ENCODE measurements at places on chromosomes 2 and 18. TPM values are rescaled to one million over a fixed set of nuclear protein-coding genes. Genes with fewer than 3 reads are reported as not detected.
A peak's percentile ranks its signal among the peaks of the same experiment; 100 is the strongest.

Gene CYP27A1
- 0.14 TPM for total RNA-seq

Gene GEN1
- total RNA-seq = 19.8 TPM

Gene RFX8
- not detected for total RNA-seq

DNA sequence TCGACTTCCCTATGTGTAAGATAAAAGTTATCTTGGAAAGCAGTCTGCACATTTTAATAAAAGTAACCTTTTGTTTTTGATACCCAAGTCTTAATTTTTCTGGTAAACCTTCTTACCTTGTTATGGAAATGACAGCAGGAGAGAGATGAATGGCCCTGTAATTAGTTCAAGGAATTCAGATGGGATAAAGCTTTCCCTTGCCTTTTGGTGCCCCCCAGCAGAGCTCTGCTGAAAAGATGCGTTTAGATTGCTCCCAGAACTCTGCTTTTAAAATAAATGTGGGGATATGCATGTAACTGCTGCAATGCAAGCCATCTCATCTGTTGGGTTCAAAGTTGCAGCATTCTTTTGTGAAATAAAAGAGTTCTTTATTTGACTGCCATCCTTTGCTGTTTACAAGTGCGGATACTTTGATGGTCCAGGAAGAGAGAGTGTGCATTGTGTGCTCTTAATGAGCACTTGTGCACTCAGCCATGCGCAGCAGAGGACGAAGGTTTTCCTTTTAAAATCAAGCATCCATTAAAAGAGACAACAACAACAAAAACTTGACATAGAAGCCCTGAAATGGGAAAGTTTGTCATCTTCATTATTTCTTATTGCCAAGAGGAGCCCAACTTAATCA is 176.7 kb upstream of the ST6GAL2 start:
- H3K4me1 ChIP-seq = no peaks in the 10 kb centered on the region
- no peaks in the 10 kb centered on the region for H3K27me3 ChIP-seq
- DNase-seq = no peak
- H3K27ac ChIP-seq = no peak overlapping the region
- H3K4me3 ChIP-seq = no peak overlapping the region
- no peaks in the 10 kb centered on the region for H3K36me3 ChIP-seq

- no peak for DNase-seq
- H3K27ac ChIP-seq = no peak overlapping the region
- H3K4me1 ChIP-seq = no peaks in the 10 kb centered on the region
- no peak overlapping the region for H3K4me3 ChIP-seq
Measured at GRCh38 chr18:75482880-75483279, 55.4 kb upstream of the SMIM21 start.

GRCh38 chr2:236605345-236605734 is 35.7 kb downstream of the ACKR3 start:
- H3K27ac ChIP-seq = no peak overlapping the region
- no peak for DNase-seq
- H3K4me1 ChIP-seq = peaks cover 2% of the 10 kb centered on the region
- no peak overlapping the region for H3K4me3 ChIP-seq

GRCh38 chr18:28584731-28585130 is 407.8 kb upstream of the CDH2 start:
- no peak overlapping the region for H3K4me3 ChIP-seq
- no peaks in the 10 kb centered on the region for H3K27me3 ChIP-seq

GRCh38 chr2:16613539-16614011 is 52.1 kb downstream of the CYRIA start:
- H3K36me3 ChIP-seq = no peaks in the 10 kb centered on the region
- H3K4me3 ChIP-seq = no peak overlapping the region
- no peak overlapping the region for H3K27ac ChIP-seq
- DNase-seq = no peak
- peaks cover 3% of the 10 kb centered on the region for H3K4me1 ChIP-seq

DNA sequence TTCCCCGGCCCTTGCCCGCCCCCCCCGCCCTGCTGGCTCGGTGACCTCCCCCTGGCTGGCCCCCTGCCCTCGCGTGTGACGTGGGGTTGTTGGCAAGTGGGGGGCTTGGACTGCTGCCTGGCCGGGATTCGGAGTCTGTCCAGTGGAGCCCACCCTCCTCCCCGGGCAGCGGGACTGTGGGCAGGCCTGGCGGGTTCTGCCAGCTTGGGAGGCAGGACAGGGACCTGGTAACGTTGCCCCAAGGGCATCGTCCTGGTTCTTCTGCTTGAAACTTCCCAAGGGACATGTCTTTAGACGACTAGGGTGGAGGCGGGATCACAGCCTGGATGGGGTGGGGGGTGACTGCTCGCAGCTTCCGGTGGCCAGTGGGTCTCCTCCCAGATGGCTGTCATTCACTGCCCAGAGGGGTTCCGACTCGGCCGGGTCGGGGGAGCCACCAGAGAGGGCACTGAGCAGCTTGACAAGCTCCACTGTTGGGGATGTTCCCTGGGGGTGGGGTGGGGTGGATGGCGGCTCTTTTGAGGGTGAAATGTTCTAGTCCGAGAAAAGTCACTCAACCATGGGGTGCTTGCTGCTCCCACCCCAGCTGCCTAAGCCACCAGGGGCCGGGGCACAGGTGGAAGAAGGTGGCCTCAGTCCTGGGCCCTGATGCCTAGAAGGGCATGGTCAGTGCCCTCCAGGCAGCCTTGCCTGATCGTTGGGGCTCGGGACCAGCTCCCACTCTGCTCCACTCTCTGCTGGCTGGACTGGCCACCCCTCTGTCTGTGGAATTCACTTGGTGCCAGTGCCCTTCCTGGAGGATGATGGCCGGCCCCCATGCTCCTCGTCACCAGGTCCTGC is 4.3 kb upstream of the HS6ST1 start:
- H3K36me3 ChIP-seq = no peaks in the 10 kb centered on the region
- H3K4me3 ChIP-seq = peak overlapping the region; percentile 45
- H3K4me1 ChIP-seq = peaks cover 6% of the 10 kb centered on the region
- no peak for DNase-seq
- peaks cover 4% of the 10 kb centered on the region for H3K27me3 ChIP-seq

DNA sequence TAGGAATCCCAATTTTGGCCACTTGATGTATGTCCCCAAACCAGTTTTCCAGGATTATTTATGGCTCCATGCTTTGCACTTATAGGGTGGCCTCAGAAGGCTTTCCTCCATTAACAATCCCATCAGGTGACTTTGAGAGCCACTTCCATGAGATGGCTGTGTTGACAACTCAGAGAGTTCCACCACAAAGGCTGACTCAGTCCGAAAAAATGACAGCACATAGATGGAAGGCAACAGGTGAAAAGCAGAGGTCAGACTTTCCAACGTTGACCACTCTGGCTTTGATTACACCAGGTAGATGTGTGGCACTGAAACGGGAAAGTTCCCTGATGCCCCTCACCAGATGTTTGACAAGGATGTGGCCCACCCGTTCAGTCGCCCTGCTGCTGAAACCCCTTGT is 431.4 kb upstream of the TNP1 start:
- no peaks in the 10 kb centered on the region for H3K27me3 ChIP-seq
- no peaks in the 10 kb centered on the region for H3K4me1 ChIP-seq
- no peak overlapping the region for H3K4me3 ChIP-seq
- H3K36me3 ChIP-seq = peaks cover 3% of the 10 kb centered on the region
- no peak for DNase-seq

- H3K4me3 ChIP-seq = no peak overlapping the region
- H3K27ac ChIP-seq = no peak overlapping the region
- no peak for DNase-seq
- H3K4me1 ChIP-seq = peaks cover 64% of the 10 kb centered on the region
- H3K36me3 ChIP-seq = peaks cover 20% of the 10 kb centered on the region
- no peaks in the 10 kb centered on the region for H3K27me3 ChIP-seq
Measured at GRCh38 chr2:6921321-6921922, 4.2 kb downstream of the RNF144A start.
